ENCODE measurements at places on chromosomes 5 and 9. TPM values are rescaled to one million over a fixed set of nuclear protein-coding genes. Genes with fewer than 3 reads are reported as not detected.

Gene CDH10
- total RNA-seq: 1.2 TPM

Gene SPAAR
- total RNA-seq: 0.60 TPM

Gene ANAPC2
- total RNA-seq: 26.1 TPM

Gene RNF183
- total RNA-seq: not detected

Gene CCL21
- not detected for total RNA-seq

Gene SVEP1
- total RNA-seq: 0.98 TPM
